ENCODE measurements at places on chromosomes 12 and 14. TPM values are rescaled to one million over a fixed set of nuclear protein-coding genes. Genes with fewer than 3 reads are reported as not detected.

The TEX22 gene
- total RNA-seq: not detected

DNA sequence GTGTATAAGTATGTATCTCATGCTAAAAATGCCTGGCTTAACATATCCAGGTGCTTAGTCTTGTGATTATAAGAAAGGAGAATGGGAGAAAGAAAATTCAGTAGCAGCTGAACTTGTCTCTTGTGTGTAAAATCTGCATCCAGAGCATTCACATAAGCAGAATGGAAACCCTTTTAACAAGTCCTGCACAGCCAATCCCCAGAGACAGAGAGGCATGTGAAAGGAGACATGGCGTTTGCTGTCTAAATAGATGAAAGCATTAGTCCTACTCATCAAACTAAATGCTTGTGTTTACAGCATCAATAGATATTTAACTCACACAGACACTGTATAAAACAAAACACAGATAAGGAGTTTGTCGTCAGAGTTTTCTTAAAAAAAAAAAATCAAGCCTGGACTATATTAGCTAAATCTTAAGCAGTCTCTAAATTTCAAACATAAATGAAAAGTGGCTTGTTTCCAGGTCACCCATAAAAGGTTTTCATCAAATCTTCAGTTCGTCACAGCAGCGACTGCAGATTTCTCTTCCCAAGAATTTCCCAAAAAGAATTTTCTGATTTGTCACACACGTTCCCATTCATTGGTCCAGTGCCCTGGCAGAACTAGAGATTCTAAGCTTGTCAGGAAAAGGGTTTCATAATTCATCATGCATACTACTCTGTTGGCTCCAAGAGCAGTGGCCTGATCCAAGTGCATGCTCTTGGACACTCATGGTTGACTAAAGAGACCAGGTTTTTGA lies 249.2 kb downstream of the BTG1 start:
- no peaks in the 10 kb centered on the region for H3K27me3 ChIP-seq
- no peak for DNase-seq
- no peak overlapping the region for H3K4me3 ChIP-seq
- H3K4me1 ChIP-seq: peaks cover 17% of the 10 kb centered on the region
- no peaks in the 10 kb centered on the region for H3K36me3 ChIP-seq

- H3K27me3 ChIP-seq: no peaks in the 10 kb centered on the region
- H3K36me3 ChIP-seq: no peaks in the 10 kb centered on the region
- DNase-seq: peak; percentile 96
- peaks cover 38% of the 10 kb centered on the region for H3K4me1 ChIP-seq
- H3K4me3 ChIP-seq: peak within 1 kb of the TSS; percentile 78
Measured at GRCh38 chr12:50283229-50283923, at the start of gene LIMA1. TSS of gene LIMA1 (minus strand) at chr12:50283520. CDS start at chr12:50248751, 34,769 bp downstream.

GRCh38 chr12:76643438-76643837 lies 83.9 kb upstream of the OSBPL8 start:
- no peak overlapping the region for H3K27ac ChIP-seq
- H3K4me3 ChIP-seq: no peak overlapping the region
- DNase-seq: no peak
- H3K4me1 ChIP-seq: no peaks in the 10 kb centered on the region
- no peaks in the 10 kb centered on the region for H3K27me3 ChIP-seq
- H3K36me3 ChIP-seq: no peaks in the 10 kb centered on the region

GRCh38 chr12:66035288-66035966 lies 95.1 kb downstream of the LLPH start:
- peaks cover 10% of the 10 kb centered on the region for H3K4me1 ChIP-seq
- DNase-seq: no peak
- no peaks in the 10 kb centered on the region for H3K27me3 ChIP-seq
- no peak overlapping the region for H3K4me3 ChIP-seq

DNA sequence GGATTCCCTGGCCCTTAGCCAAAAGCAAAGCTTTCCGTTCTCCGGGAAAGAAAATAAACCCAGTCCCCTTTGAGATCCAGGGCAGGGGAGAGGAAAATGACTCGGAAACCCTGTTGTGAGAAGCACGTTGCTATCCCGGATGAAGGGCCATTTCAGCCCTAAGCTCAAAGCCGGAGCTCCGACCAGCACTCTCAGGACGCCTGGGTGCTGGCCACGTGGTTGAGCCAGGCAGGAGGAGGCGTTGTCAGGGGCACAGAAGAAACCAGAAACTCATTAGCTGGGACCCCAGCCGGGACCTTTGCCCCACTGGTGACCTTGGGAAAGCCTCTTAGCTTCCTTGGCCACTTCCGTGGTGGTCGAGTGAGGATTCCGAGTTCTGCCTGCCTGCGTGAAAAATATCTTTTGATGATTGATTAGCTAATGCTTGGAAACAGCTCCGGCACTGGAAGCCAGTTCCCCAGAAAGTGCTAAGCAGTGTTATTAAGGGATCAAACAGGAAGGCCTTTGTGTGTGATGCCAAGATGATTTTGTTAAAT lies 57.6 kb upstream of the FZD10 start:
- no peaks in the 10 kb centered on the region for H3K36me3 ChIP-seq
- H3K4me1 ChIP-seq: peaks cover 19% of the 10 kb centered on the region
- DNase-seq: peak; percentile 29

DNA sequence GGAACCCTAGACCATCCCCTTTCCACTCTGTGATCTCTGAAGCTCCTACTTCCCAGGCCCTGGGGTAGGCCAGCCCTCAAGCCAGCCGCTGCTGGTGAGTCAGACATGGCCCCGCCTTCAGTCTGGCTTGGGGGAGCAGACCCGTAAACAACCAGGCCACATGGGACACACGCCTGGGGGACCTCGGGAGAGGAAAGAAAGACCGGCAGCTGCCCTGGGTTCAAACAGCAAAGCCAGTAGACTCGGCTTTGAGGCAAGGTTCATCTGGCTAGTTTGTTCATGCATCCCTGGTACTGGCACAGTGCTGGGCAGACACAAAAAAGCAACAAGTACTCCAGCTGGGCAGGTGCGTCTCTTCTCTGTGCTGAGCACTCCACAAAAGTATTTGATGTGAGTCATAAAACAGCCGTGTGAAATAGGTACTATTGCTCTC lies 101.9 kb downstream of the SETD3 start:
- no peaks in the 10 kb centered on the region for H3K4me1 ChIP-seq
- H3K4me3 ChIP-seq: no peak overlapping the region
- H3K27ac ChIP-seq: no peak overlapping the region
- no peaks in the 10 kb centered on the region for H3K36me3 ChIP-seq

DNA sequence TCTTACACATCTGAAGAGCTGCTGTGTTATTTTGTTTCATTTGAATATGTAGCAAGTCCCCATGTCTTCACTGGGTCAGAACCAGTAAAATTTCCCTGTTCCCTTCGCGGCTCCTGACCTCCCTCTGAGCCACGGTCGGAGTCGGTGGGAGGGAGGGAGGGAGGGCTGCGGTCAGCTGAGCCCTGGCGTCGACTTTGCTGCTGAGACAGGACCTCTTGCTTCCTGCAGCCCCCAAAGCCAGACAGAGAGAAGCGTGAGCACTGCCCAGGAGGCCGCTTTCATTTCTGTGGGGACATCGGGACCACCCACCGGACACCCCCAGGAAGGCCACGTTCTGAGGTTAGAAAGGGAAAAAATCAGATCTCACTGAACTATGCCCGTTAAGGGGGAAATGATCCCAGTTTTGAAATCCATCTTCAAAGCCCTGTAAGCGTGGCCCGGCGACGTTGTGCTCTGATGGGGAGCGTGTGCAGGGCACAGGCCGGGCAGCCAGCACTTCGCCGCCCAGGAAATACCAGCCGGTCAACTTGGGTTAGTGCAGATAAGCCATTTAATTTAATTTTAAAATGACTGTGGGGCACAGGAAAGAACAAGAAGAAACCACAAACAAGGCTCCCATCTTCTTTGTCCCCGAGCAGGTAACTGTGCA lies 42.1 kb downstream of the NOC4L start:
- H3K4me3 ChIP-seq: no peak overlapping the region
- H3K36me3 ChIP-seq: no peaks in the 10 kb centered on the region
- no peak overlapping the region for H3K27ac ChIP-seq
- DNase-seq: no peak

The AQP6 gene
- not detected for total RNA-seq

The KIF21A gene
- total RNA-seq: 19.5 TPM

DNA sequence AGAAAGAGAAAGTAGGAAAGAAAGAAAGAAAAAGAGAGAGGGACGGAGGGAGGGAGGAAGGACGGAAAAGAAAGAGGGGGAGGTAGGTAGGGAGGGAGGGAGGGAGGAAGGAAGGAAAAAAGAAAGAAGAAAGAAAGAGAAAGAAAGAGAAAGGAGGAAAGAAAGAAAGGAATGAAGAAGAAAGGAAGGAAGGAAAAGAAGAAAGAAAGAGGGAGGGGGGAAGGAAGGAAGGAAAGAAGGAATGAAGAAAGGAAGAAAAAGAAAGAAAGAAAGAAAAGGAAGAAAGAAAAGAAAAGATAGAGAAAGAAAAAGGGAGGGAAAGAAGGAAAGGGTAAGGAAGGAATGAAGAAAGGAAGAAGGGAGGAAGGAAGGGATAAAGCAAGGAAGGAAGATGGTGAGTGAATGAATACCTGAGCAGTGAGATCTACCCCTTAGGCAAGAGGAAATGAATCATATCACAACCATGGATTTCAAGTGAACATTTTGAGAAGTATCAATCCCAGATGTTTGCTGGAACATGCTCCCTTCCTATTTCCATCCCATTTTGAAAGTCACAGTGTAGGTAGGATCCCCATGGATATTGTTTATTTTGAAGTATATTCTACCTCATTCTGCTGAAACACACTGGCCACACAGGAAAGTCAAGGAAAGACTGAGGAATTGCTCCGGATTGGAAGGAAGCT lies 639.4 kb upstream of the TBX3 start:
- H3K27ac ChIP-seq: no peak overlapping the region
- no peaks in the 10 kb centered on the region for H3K36me3 ChIP-seq
- no peak overlapping the region for H3K4me3 ChIP-seq
- DNase-seq: no peak

- no peak overlapping the region for H3K4me3 ChIP-seq
- no peaks in the 10 kb centered on the region for H3K27me3 ChIP-seq
- H3K36me3 ChIP-seq: no peaks in the 10 kb centered on the region
- H3K27ac ChIP-seq: no peak overlapping the region
- no peaks in the 10 kb centered on the region for H3K4me1 ChIP-seq
Measured at GRCh38 chr12:128829861-128830504, 6.2 kb upstream of the SLC15A4 start.

The HCAR3 gene
- total RNA-seq: not detected

DNA sequence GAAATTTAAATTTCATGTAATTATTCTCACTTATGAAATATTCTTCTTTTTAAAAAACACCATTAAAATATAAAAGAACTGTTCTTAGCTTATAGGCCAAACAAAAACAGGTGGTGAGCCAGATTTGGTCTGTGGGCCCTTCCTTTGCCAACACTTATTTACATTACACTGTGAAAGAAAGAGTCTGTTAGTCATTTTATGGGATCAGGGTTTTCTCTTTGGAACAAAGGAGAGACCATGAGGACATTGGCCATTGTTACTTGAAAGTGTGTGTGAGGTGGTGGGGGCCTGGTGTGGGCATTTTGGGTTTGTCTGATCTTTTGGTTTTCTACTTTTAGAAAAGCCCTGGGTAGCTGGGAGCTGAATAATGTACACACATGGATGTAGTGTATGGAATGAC lies 62.7 kb downstream of the TTC6 start:
- no peak for DNase-seq
- H3K27me3 ChIP-seq: no peaks in the 10 kb centered on the region
- no peaks in the 10 kb centered on the region for H3K36me3 ChIP-seq
- no peak overlapping the region for H3K4me3 ChIP-seq
- no peaks in the 10 kb centered on the region for H3K4me1 ChIP-seq
